ENCODE measurements at places on chromosomes 7 and 10.

- DNase-seq: no peak
Measured at GRCh38 chr7:69245646-69246045, 352.6 kb upstream of the AUTS2 start.

- DNase-seq: no peak
Measured at GRCh38 chr7:148245381-148245780, 345.2 kb upstream of the C7orf33 start.

DNA sequence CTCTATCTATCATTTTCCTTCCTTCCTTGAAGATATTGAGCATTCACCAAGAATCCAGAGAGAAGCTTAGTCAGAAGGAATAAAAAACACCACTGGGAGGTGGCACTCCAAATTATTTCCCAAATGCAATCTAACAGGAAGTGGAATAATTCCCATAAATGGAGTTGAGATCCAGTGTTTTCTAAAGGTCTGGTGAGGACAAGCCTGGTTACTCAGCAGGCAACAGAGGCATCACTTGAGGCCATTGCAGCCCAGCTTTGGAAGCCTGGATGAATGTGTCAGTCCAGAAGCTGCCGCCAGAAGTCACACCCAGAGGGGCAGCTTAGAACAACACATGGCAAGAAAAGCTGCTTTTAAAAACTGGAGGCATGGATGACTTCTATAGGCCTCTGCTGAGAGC is 288.9 kb upstream of the KLF6 start:
- DNase-seq: no peak

GRCh38 chr10:33459602-33460001 is 125.1 kb upstream of the NRP1 start:
- no peak for DNase-seq

GRCh38 chr10:82091413-82091812 is 216.4 kb downstream of the NRG3 start:
- DNase-seq: no peak

DNA sequence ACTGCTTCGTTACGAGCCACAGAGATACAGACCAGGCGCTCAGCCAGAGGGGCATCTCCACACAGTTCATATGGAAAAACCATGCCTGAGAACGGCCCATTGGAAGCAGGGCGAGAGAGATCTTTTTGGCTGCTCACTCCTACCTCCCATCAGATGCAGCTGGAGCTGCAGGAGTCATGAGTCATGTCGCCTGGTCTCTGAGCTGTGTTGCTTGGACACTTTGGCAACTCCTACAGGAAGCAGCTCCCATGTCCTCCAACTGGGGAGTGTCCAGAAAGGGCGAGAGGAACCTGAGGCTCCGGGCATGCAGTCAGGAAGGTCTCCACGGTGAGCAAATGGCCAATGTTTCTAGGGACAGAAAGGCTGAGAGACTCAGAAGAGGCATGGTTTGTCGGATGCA is 24.9 kb downstream of the INSIG1 start:
- DNase-seq: no peak

DNA sequence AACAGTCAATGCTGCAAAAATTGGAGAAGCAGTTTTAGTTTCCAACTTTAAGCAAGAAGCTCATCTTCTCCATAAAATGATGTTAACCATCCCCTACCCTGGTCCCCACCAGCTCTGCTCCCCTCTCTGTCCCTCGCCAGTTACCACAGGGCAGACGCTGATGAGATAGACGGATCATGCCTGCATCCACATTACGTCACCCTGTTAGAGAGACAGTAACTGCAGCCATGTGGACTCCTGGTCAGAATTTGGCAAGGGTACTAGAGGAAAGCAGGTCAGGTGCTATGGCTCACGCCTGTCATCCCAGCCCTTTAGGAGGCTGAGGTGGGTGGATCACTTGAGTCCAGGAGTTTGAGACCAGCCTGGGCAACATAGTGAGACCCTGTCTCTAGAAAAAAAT is 81.9 kb upstream of the FZD8 start:
- no peak for DNase-seq

DNA sequence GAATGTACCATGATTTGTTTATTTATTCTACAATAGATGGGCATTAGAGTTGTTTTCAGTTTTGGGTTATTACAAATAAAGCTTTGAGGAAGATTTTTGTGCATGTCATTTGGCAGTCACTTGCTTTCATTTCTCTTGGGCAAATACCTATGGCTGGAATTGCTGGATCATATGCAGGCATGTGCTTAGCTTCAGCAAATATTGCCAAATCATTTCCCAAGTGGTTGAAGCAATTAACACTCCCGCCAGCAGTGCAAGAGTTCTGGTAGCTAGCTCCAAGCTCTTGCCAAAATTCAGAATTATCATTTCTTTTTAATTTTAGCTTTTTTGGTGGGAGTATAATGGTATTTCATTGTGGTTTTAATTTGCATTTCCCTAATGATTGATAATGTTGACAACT is 32.9 kb upstream of the PCBD1 start:
- DNase-seq: no peak

- no peak for DNase-seq
Measured at GRCh38 chr10:75544386-75544785, 113.0 kb downstream of the LRMDA start.

- DNase-seq: no peak
Measured at GRCh38 chr7:143408686-143409561, at the start of gene EPHA1. Gene EPHA1 (minus strand): TSS chr7:143408856. CDS start chr7:143408805, 51 bp downstream.

DNA sequence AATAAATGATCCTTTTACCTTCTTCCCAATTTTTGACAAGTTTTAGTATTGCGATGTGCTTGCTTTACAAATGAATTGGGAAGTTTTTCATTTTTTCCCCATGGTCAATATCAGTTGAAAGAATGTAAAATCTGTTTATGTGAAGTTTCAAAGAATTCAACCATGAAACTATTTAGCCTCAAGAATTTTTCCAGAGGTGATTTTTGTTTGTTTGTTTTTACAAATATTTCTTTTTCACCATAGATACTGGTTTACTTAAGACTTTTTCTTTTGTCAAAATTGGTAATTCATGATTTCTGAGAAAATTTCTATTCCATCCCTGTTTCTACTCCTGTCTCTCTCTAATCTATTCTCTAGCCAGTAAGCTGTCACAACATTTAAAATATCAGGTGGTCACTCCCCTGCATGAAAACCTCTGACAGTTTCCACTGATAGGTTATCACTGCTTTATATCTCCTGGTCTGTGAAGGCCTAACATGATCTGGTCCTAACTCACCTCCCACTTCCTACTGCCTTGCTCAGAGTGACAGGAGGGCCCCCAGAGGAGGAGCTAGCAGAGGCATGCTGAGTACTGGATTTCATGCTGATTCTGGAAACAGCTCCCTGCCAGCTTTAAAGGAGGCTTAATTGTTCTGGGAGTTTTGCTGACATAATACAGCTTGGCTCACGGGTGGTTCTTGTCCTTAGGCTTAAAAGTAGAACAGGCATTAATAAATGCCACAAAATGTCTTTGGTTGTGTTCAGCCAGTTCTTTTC is 7.6 kb upstream of the ARMS2 start:
- no peak for DNase-seq

DNA sequence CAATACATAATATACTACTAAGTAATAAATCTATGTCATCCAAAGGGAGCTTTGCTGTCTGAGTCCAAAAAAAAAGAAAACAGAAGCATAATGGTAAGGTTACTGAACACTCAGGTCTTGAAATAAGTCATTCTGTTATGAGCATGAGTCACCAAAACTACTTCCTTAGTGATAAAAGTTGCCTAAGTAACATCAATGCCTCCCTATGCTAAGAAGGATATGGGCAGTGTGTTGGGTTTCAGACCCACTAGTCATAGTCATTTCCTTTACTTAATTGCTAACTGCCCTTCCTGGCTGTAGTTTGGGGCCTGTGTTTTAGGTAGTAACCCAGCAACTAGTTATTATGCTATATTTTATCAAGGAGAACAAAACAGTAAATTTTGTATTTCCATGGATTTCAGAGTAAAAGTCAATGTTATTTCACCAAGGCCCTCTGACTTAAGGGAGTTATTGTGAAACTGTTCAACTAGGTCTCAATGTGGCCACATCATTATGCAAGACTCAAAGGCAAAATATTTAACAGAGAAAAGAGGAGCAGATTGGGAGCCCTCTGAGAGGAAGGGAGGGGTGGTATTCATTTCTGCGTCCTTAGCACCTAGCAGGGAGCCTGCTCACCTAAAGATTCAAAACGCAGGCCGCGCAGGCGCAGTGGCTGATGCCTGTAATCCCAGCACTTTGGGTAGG is 11.7 kb upstream of the VIM start:
- DNase-seq: no peak

DNA sequence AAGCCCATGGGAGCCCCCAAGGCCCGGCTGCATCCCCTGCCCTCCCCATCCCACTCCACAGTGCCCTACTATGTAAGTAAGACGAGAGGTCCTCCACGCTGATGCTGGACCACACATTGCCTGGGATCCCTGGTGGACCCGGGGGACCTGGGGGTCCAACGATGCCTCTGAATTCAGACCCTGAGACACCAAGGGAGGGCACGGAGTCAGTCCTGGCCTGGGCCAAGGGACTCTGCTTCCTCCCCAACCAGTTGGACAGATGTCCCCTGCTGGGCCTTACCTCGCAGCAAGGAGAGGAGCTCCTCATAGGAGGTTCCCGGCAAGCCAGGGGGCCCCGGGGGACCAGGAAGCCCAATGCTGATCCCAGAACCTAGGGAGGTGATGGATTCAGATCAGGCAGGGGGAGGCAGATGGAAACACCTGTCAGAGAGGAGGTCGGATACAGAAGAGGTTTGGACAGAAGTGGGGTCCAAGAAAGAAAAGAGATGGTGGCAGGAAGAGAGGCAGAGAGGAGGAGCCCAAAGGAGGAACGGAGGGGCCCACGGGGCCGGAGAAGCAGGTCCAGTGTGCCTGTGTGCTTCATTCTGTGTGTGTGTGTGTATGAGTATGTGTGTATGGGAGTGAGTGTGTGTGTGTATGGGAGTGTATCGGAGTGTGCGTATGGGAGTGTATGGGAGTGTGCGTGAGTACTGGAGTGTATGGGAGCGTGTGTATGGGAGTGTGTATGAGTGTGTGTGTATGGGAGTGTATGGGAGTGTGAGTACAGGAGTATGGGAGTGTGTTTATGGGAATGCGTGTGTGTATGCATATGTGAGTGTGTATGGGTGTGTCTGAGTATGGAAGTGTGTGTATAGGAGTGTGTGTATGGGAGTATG is 50.2 kb downstream of the COL17A1 start:
- no peak for DNase-seq
